ENCODE measurements at places on chromosomes 5 and 9.

DNA sequence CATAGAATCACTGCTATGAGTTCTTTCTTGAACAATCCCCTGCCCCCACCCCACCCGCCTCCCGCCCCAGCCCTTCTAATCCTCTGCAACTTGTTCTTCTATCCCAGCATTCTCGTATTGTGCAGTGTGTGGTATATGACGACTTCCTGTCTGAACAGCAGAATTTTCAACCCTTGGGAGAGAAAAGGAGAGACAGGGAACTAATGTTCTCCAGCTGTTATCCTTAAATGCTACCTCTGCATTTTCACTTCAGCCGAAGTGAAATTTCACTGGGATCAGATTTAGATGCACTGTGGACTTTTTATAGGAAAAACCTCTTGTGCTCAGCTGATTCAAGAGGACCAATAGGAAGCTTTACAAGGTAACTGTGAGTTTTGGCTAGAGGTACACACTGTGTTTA is 2.2 kb downstream of the FBXL7 start:
- DNase-seq: no peak

GRCh38 chr5:159182691-159183090 is 26.7 kb downstream of the RNF145 start:
- no peak for DNase-seq

- DNase-seq: no peak
These were observed 78.4 kb downstream of the GLDC start for GRCh38 chr9:6567140-6567591.

DNA sequence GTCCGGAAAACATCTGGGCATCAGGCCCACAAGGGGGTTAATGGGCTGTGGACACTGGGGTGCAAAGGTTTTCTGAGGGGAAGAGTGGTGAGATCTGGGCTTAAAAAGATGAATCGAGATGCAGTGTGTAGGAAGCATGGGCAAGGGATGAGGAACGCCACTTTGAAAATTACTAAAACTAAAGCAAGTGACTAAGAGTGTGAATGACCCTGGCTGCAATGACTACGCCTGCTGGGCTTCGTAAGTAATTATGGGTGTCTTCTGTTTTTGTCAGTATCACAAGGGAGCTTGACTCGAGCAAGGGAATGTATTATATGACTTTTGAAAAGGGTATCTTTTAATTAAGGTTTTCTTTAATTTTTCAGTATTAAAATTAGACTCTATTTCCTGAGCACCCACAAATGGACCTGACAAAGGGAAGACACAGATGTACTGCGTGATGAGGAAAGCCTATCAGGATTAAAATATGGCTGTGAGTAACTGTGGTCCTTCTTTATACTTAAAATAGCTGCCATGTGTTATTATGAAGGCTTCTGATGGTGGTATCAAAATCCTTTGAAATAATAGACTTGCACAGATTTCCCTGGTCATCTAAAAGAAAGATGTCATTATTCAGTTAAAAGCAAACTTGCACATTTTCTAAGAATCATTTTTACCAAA is 4.2 kb downstream of the CTXN3 start:
- no peak for DNase-seq

GRCh38 chr9:7542126-7542525 is 257.5 kb downstream of the DMAC1 start:
- no peak for DNase-seq

- DNase-seq: no peak
These were observed 344.2 kb upstream of the SLC30A5 start for GRCh38 chr5:68749631-68750030.

DNA sequence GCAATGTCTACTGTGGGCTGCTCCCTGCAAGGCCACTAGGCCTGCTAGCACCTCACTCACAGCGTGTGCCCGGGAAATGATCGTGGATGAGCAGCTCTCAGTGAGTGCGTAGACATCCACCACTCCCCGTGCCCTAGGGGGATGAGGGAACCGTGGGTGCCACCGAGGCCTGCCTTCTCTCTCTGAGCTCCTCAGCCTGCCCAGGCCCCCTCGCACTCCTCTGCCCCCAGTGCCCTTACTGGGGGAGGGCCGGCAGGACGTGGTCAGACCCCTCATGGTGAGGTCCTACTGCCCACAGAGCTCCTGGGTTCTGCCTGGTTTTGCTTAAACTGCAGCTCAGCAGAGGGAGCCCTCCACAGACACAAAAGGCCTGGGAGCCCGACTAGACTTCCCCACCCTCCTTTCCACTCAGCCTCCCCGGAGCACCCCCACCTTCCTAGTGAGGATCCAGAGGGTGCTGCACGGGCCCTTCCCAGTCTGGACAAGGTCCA is 220.0 kb downstream of the CACNA1B start:
- no peak for DNase-seq

DNA sequence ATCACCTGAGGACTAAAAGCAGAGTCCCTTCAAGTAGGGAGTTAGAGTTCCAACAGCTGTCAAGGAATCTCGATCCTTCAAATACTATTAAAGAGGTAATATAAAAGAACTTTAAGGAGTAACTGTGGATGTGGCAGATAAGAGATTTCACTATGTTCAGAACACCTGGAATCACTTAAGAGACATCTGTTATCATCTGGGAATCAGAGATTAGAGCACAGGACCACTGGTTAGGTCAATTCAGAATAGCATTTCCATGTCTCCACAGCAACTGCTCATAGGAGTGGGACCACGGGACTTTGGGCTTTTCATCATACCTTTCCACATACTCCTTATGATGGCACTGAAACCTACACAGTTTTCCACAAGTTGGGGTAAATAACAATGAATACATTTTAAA is 216.6 kb downstream of the DENND1A start:
- no peak for DNase-seq

DNA sequence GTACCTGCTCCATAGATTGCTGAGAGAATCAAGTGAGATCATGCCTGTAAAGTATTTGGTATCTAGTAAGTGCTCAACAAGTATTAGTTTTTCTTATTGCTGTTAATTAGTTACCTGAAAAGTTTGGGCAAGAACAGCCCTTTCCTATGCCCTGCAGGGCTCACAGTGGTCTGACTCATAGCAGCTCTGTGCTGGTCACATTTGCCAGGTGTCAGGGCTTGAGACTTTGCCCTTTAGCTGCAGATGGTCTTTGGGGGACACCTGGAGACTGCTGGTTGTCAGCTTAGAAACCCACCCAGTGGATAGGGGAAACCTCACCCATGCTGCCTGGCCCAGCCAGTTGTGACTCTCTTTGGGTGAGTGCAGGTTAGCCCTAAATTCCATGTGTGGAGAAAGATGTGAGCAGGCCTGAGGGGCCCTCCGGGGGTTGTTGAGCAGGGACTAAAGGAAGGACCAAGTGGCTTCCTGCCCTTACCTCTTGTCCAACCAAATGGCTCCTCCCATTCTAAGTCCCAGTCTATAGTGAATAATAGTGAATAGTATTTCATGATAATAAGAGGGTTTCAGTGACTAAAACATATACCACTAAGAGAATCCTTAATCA is 9.0 kb downstream of the COL27A1 start:
- no peak for DNase-seq

GRCh38 chr5:58735637-58736036 is 152.8 kb downstream of the RAB3C start:
- no peak for DNase-seq

DNA sequence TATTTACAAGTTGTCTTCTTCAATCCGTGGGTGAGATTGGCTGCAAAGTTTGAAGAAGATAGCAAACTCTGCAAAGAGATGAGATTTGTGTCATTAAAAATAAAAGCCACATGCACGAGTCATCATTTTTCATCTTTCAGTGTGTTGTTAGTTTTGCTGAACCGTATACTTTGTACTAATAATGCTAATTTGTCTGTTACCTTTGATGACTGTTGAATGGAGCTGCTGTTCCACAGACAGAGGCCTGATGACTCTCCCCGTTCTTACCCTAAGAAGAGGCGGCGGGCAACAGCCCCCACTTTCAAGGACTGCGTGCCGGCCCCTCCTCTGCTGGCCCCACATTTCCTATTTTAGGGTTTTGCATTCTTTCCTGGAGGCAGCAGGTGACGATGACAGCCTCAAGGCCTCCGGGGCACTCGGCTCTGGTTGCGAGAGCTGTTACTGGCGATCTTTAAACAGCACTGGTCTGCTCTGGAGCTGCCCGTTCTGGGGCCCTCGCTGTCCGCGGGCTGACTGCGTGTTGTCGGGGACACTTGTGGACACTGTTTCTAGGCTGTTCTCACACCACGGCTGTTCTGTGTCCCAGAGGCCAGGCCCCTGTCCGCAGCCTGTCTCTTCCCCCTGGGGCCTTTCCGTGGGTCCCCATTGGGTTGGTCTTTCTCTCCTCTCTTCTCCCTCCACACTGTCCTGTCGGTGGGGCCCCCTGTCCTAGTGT is 35.1 kb downstream of the NDUFS6 start:
- DNase-seq: no peak

DNA sequence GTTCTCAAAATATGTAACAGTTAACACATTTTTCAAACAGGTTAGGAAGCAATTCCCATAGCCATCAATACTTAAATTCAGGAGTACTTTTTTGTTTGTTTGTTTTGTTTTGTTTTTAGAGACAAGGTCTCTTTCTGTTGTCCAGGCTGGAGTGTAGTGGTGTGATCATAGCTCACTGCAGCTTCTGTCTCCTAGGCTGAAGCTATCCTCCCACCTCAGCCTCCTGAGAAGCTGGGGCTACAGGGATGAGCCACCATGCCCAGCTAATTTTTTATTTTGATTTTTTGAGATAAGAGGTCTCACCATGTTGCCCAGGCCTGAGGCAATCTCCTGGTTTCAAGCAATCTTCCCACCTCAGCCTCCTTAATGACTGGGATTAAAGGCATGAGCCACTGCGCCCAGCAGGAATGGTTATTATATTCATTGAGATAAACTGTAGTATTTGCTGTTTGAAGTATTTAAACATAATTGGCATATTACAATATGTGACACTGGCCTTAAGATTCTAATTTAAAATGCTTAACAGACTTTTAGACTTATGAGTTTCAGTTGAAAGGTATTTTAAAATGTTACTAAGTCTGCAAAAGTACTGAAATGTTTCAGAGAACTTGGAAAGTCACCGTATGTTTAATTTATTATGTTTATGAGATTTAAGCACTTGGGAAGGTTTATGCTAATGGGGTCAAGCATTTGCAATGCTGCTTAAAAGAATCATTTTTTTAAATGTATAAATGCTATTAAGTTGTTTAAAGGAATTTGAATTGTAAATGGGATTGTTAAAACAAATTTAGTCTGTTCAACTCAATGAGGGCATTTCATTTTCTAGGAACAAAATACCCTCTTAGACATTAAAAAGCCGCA is 17.0 kb downstream of the UTP15 start:
- DNase-seq: no peak

GRCh38 chr9:79000230-79001002 is 571.3 kb upstream of the TLE4 start:
- no peak for DNase-seq

- DNase-seq: no peak
These were observed 11.4 kb downstream of the GRM6 start for GRCh38 chr5:178983728-178984127.

DNA sequence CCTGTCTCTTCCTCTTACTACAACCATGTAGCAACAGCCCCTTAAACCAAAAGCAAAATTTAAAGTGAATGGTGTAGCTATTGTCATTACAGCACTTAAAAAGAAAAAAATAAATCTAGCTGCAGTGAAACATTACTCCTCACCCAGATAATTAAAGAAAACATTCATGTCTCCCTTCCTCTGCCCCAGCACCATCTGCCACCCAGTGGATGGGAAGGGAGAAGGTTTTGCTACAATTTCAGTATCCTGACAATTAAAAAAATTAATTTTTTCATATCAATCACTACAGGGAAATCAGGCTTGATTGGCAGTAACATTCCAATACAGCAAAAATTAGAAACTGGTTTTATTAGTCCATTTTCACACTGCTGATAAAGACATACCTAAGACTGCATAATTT is 147.4 kb upstream of the PUM3 start:
- DNase-seq: no peak
